IPS DF 6.9 (cell line): ENCODE measurements at places on chromosomes 1 and 21.

- DNase-seq, result no peak
Observed at GRCh38 chr1:164733070-164733469, 174.1 kb downstream of the PBX1 start.

GRCh38 chr1:54812801-54813484 lies 11.8 kb upstream of the TTC22 start:
- DNase-seq, result no peak

DNA sequence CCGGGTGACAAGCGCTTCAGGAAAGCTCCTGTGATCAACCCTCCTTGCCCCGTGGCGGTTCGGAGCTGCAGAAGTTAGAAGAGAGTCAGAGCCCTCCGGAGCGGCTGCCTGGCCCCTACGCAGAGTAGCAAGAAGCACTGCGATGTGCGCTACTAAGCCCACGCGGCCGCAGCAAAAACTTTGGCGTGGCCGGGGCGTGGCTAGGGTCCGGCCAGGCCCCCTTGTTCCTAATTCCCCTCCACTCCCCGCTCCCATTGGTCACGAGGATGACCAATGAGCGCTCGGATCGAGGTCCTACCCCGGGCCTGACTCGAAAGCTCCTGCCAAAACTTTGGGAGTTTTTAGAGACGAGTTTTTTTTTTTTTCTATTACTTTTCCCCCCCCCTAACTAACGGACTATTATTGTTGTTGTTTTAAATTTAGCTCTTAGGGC lies at the start of gene HLX:
TSS of gene HLX (plus strand) at position 368 of the 433 bp plus-strand sequence. CDS start 415 bp downstream, outside the sequence.
- no peak for DNase-seq

DNA sequence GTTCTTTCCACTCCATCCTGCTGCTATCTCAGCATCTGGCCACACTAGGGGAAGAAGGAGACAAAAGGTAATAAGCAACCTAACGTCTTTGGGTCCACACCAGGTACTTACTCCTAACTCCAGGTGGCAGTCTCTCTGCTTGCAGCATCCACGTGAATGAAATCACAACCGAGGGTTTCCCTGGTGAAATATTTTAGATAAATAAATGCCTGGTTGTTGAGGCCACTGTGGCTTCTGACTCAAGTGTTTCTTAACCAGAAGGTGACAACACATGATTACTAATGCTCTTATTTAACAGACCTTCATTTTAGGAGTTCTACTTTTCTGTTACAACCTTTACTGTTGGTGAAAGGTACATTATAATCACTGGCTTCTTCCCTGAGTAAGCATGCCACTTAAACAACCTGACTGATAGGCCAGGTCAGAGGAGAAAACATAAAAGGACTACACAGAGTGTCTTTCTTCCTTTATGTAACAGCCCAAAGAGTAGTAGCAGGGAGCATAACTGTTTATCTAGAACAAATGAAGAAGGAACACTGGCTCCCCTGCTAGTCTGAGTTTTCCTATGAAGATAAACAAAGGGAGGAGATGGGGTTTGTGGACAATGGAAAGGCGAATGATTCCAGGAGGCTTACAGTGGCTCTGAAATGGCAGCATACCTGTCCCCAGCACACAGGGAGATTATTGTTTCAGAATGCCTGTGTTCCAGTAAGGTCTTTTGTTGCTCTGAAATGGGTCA lies 59.9 kb downstream of the SYT6 start:
- DNase-seq, result no peak

DNA sequence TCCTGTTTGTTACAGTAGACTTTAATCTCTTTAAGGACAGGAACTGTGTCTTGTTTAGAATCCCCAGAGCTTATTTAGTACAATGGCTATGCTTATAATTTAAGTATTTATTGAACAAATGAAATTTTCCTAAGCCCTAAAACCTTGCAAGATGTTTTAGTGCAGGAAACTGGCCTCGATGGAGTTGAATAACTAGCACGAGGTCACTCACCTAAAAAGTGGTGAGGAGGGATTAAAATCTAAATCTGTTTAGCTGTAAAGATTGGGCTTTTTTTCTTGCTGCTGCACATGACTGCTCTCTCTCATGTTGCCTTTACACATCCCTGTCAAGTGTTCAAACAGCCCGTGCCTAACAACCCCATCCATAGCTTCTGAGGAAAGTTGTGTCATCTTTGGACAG lies 10.2 kb downstream of the NFYC start:
- DNase-seq, result no peak

DNA sequence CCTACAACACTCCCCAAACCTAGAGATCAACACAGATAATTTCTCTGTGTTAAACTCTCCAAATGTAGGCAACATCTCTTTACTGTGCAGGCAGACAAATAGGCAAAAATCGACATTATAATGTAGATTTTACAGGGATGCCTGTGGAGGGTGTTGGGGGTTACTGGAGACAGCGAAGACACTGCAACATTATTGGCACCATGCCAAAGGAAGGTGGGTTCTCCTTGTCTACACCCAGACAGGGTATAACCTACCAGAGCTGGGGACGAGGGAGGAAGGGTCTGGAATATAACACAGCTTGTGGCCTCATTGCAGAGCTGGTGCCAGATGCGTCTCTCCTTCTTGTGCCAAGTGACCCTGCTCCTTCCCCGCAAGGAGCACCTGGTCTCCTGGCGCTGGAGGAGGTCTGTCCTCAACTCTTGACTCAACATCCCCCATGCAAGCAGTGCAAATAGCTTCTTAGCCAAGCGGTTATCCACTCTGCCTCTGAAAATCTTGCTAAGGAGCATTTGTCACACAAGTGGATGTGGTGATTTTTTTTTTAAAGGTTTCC lies 404.0 kb downstream of the PRDM2 start:
- no peak for DNase-seq

DNA sequence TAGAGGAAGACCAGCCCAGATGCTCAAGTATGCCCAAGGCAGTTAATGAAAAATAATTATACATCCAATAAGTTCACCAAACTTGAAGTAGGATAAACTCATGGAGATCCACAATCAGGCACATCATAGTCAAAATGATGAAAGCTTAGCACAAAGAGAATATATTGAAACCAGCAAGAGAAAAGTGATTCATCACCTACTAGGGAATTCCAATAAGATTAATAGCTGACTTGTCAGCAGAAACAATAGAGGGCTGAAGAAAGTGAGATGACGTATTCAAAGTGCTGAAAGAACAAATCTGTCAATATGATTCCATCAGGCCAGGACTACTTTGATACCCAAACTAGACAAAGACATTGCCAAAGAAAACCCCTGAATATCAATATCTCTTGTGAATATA lies 251.7 kb upstream of the BEND5 start:
- DNase-seq, result no peak

DNA sequence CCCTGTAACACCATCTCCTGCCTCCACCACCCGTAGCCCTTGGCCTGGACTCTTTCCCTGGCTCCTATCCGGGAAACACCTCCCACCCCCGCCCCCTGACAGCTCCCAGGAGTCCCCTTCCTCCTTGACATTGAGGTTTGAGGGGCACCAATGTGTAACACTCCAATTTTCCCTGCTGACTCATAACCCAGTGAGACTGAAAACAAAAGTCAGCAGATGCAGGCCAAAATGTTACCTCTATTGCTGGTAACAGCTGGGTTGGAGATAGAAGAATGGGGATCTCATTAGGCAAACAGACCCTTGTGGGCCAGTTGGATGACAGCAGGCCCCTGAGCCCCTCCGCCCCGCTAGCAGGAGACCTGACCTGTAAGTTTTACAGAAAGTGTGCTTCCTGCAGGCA lies 237.2 kb downstream of the KAZN start:
- no peak for DNase-seq

GRCh38 chr1:185834371-185834905 lies 100.2 kb downstream of the HMCN1 start:
- DNase-seq, result no peak

GRCh38 chr1:45370575-45370974 lies 30.3 kb upstream of the MUTYH start:
- DNase-seq, result no peak

GRCh38 chr1:246095443-246095842 lies 411.6 kb downstream of the SMYD3 start:
- no peak for DNase-seq

DNA sequence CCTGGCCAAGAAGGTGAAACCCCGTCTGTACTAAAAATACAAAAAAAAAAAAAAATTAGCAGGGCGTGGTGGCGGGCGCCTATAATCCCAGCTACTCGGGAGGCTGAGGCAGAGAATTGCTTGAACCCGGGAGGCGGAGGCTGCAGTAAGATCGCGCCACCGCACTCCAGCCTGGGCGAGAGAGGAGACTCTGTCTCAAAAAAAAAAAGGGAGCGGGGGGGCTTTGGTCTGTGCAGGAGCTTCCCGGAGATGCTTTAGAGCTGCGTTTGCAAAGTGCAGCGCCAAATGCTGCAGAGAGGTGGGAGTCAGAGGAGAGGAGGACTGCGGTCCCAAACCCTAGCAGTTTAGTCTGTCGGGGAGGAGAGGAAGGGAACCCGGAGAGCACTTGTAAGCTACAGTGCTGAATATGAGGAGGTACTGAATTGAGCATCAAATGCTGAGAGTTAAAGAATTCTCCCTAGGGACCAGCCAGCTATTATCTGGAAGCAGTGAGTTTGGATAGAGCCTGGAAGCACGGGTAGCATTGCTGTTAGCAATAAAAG lies 569 bp downstream of the FALEC start:
- DNase-seq, result no peak

- DNase-seq, result no peak
Observed at GRCh38 chr1:201631037-201631436, 92.1 kb downstream of the NAV1 start.

DNA sequence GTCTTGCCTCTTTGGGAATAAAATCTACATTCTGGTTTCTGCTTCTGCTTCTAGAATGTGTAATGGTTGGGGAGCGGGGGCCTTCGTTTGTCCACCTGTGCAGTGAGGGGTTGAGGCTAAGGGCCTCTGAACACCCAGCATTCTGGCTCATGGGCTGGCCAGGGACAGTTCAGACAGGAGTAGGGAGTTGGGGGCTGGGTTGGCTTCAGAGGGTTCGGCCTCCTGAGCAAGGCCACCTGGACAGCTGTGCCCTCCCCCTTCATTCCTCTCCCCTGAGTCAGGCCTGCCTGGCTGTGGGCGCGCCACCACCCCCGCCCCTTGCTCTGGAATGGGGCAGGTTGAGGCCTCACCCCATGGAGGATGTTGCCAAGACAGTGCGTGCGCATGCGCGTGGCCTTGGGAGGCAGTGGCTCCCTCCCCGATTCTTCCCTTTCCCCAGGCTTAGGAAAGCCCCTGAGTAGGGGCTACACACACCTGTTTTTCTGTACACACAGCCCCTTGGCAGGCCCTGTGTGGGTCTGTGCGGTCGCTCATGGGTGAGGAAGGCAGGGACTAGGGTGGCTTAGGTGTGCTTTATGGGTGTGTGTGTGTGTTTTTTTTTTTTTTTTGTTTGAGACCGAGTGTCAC lies 57.0 kb downstream of the YARS1 start:
- DNase-seq, result no peak

DNA sequence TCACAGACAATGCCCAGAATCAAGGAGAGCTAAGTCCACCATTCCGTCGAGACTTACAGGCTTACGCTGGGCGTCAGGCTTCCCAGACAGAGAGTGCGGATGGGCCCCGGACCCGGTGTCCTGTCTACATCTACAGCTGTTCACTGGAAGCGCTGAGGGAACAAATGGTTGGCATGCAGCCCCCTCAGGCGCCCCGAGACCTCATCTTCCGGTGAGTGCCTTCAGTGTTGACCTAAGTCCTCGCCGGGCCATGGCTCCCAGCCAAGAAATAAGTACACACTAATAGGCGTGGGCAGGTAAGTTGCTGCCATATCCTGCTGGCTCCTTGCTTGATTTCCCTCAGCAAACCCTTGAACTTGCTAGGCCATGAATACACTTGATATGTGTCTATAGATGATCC lies 26.2 kb downstream of the HYI start:
- no peak for DNase-seq

GRCh38 chr21:46095083-46095719 lies 2.7 kb upstream of the COL6A2 start:
- DNase-seq, result no peak

DNA sequence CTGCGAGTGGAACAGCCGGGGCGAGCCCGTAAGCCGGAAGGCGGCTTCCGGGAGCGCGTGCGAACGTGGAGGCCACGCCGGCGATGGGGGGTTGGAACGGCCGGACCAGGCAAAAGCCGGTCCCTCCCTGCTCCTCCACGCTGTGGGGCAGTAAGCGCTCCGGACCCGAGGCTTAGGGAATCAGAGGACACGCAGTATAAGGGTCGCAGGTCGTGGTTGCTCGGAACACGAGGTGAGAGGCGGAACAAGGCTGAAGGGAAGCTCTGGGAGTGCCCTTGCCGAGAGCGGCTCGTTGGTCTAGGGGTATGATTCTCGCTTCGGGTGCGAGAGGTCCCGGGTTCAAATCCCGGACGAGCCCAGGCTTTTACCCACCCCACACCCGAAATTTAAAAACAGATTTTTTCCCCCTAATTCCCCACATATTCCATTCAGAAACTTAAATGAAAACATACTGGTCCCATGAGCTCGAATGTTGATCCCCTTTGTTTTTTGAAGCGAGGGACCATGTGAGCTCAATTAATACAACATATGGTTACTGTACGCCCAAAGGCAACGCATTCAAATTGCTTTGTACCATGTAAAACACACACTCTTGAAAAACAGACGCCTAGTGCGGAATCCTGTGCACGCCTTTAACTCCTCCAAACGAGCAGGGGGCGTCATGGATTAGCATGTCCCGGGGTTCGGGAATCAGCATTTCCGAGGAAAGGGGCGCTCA lies 7.2 kb upstream of the MPZL1 start:
- DNase-seq, result no peak

DNA sequence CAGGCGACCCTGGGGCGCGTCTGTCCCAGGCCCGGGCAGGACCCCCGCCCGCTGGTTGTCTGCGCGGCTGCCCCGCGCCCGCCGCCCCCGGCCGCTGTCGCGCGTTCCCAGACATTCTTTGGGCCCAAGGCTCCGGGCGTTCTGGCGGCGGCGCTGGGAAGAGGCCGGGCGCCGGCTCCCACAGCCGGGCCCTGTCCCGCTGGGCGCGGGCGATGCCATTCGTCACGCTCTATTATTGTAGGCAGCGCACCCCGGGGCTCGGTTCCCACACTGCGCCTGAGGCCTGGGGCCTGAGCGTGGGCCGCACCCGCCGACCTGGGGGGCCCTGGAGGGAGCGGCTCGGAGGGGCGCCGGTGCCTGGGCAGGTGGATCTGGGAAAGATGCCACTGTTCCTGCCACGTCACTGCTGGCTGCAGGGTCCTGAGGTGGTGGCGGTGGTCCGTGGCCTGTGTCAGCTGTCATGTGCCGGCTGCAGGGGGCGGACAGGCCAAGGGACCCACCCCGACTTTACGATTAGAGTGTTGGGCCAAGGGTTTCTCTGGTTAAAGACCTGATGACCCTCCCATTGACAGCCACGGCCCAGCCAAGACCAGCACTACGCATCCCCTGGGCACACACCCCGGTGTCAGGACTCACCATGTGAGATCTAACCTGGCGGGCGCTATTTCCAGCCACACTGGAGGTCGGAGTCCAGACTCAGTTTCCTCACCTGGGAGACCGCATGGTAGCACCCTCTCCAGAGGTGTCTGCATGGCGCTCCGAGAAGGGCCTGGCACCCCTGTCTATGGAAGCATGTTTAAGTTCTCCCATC lies 55.1 kb upstream of the ADARB1 start:
- no peak for DNase-seq

- DNase-seq, result no peak
Observed at GRCh38 chr1:212309967-212310366, 24.8 kb downstream of the PPP2R5A start.
